ENCODE measurements at places on chromosomes 3 and 15.

GRCh38 chr3:133753779-133754164 is 7.6 kb downstream of the TF start:
- no peak for DNase-seq

DNA sequence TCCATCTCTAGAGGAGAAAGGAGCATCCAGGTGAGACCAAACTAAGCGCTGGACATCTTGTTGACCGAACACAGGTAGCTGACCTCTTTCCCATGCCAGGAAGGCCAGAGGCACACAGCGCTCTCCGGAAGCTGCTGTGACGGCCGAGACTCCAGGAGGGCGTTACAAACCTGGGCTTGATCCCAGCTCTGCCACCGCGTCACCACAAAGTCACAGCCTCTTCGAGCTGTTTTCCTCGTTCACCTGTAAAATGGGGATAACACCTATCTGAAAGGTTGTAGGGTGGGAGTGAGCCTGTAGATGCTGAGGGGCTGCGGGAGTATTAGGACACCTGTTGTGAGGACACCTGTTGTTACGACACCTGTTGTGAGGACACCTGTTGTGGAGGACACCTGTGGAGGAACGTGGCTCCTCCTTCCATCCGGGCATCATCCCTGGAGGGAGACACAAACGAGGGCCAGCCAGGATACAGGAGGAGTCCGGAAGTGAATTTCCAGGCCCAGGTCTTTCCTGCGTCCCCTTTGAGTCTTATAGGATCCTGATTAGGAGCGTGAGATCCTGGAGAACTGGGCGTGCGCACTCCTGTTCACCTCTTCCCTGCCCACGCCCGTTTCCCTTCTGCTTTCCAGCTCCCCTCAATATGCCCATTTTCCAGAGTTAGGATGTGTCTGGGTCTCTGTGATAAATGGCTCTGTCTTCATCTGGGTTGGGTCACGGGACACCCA is 2.3 kb upstream of the MUC4 start:
- DNase-seq: no peak

DNA sequence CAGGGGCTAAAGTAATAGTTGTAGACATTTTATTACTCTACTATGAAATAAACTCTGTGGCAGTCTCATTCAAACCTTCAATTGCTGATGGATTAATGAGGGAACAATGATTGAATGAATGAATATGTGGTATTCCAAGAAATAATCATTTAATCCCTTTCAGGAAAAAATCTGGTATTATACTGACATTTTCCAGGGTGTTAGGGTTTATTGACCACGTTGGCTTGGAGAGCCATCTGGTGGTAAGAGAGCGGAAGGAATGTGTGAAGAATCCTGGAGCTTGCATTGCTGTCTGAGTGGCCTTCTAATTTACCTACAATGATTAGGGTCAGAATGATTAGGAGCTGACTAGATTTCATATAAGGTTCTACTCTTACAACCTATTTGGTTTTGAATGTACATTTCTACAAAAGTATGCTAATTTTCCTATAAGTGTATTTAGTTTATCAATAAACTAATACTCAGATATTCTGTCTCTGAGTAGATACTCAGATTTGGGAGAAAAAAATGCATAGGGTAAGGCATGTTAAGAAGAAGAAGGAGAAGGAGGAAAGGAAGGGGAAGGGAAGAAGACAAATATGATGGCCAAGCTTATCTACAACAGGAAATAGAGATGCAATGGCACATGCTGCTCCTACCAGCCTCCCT is 249.9 kb downstream of the ROBO1 start:
- peak; percentile 17 for DNase-seq

- no peak for DNase-seq
Measured at GRCh38 chr15:90991587-90992285, 2.6 kb downstream of the PRC1 start.

GRCh38 chr3:136074546-136075170 is 109.1 kb downstream of the PPP2R3A start:
- DNase-seq: no peak

- DNase-seq: no peak
Measured at GRCh38 chr3:72395776-72396311, 452.4 kb downstream of the SHQ1 start.

DNA sequence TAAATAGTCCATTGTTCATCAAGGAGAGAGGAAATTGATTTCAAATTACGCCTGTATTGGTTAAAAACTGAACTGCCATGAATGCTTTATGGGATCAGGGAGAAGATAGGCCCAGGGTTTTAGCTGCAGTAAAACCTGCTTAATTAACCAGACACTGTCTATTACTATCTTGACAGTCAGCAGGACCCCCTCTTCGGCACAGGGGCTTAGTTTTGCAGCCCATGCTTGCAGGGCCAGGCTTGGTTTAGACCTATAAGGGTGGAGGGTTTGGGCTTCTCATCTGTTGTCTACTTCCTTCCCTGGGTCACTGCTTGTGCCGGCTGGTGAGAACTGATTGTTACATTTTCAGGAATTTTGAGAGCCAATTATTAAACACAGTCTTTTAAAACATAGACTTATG is 41.1 kb downstream of the PTPRG start:
- no peak for DNase-seq

GRCh38 chr15:64687688-64688087 is 87.7 kb downstream of the RBPMS2 start:
- no peak for DNase-seq

DNA sequence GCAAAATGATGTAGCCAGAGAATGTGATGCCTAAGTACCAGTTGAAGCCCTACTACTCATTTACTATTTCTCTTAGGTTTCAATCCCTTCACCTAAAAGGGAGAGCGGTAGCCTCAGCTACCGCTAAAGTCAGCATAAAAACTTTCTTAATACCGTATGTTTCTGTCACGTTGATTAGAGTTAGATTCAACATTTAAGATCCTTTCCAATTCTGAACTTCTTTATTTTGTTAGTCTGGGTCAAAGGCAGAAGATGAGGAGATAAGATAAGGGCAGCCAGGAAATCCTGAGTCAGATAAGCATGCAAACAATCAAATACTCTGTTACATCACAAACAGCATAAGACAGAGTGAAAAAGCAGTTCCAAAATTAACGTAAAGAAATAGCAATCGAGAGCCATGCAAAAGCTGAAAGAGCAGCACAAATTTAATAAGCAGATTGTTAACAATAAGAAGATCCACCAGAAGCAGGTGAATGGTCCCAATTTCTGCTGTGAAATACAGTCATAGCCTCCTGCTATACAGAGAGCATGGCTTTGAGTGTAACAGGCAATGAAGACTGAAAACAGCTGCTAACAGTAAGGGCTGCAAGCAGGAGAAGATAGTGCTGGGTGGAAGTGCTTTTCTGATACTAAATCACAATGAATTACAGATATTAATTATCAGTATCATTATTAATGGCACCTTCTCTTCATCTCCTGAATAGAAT is 3.0 kb downstream of the TMEM207 start:
- DNase-seq: no peak

- no peak for DNase-seq
Measured at GRCh38 chr3:98777801-98778220, 14.7 kb downstream of the ST3GAL6 start.

- no peak for DNase-seq
Measured at GRCh38 chr3:67018105-67018788, 20.1 kb downstream of the KBTBD8 start.

GRCh38 chr15:32132859-32133258 is 102.5 kb downstream of the CHRNA7 start:
- no peak for DNase-seq

DNA sequence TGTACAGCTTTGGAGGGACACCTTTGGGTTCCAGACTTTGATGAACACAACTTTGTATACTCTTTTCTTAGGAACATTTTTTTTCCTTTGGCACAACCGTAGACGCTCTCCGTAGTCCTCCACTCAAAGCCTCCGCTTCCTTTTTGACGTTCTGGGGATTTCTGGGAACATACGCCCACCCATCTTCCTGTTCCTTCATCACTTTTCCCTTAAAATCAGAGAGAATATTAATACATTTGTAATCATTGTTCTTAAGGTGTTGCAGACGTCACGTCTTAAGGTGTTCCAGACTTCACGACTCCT is 405 bp upstream of the SPG21 start:
- DNase-seq: peak; percentile 12

DNA sequence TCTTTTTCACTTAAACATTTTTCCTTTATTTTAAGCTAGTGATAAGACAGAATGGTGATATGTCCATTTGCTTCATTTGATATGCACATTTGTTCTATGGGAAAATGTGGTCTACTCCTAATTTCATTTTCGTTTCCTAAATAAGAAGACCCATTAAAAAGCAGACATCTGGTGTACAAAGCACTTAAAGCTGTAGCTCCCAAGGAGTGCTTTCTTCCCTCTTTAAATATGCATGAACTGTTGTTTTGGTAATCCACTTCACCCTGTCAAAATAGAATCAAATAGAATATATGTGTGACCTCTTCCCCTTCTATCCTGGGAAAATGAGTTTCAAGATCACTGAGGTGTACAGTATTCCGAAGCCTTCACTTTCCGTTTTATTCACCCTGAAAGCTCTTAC is 182.8 kb downstream of the ROBO2 start:
- no peak for DNase-seq

DNA sequence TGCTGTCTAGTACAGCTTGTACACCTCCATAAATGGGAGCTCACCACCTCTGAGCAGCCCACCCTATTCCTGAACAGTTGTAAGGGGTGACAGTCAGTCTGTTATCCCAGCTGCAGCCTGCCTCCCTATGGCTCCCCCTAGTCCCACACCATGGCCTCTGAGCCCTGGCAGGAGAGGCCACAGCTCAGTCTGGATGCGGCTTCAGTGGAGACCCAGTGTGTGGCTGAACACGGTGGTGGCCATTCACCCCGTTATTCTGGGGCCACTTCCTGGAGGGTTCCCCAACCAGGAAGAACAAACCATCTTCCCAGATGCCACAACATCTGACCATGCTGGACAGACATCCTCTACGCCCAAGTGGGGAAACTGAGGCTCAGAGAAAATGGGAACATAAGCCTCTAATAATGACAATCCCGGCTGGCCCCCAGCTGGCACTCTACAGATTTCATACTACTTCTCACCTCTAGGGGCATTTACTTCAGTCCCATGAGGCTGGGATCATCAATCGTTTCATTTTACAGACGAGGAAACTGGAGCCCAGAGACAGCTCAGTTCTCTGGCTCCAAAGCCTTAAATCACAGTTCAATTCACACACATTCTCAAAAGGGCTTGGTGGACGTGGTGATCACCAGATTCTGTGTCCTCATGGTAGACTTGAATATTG is 9.2 kb upstream of the GRIP2 start:
- no peak for DNase-seq

DNA sequence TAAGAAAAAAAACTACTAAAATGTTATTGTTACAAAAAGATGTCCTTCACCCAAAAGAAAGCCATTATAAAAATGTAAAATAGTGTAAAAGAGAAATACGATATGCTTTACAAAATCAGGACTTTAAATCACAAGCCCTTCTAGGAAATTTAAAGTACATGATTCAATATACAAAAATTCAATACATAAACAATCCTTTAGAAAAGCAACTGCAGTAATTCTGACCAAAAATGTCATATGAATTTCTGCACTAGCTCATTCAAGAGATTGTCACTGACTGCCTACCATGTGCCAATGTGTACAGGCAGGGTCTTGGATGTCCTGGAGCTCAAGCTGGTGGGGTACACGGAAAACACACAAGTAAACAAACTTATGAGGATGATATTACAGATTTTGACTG is 2.5 kb downstream of the MORC1 start:
- DNase-seq: no peak

DNA sequence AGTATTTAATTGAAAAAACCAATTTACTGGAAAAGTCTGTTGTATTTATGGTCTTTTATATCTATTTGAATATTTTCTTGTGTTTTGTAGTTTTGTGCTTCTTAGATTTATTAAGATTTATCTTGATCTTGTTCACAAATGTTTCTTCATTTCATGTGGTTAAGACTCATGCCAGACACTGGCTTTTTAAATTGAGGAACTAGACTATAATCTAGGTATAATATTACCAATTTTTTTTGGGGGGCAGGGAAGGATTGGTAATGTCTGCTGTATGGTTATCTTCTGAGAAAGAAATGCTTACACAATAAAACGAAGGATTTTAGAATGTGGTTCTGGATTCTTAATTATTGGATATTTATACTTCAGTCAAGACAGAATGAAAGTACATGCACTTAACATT is 24.9 kb downstream of the AP4E1 start:
- DNase-seq: no peak

DNA sequence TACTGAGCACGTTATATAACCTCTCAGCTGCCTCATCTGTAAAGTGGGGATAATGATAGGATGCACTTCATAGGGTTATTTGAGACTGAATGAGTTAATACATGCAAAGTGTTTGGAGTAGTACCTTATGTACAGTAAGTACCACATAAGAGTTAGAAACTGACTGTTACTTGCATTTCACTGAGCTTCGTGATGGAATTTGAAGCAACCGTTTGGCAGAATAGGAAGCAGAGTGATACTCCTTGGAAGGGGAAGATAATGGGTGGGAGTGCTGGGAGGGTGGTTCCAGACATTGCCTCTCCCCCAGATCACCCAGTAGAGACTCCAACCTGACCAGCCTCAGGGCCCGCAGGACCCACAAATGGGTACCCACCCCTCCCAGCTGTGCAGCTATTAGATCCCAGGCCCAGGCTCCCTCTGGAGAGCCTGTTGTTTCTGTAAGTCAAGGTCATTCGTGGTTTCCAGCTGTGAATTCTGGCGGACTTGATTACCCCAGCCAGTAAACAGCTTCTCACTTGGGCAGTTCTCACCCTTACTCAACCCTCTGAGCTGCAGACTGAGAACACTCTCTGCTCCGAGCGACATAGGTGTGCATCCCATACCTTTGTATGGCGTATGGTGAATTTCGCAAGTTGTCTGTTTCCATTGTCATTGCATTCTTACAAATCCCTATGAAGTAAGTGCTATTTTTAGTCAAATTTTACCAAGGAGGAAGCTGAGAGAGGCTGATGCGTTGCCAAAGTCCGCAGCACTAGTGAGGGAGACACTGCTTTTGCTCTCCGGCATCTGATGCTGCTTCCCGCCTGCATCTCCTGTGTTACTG is 11.1 kb downstream of the ALPK3 start:
- no peak for DNase-seq

DNA sequence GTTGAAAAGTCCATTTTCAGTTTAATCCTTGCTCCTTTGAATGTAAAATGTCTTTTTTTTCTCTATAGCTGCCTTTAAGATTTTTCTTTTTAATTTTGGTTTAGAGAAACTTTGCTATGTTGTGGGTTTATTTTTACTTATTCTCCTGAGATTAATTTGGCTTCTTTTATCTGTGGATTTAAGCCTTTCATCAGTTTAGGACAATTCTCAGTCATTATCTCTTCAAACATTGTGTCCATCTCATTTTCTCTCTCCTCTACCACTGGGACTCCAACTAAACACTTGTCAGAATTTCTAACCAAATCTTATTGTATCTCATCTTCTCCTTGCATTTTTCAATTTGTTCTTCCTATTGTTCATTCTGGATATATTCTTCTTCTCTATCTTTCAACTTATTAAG is 12.4 kb upstream of the ITGA11 start:
- no peak for DNase-seq

GRCh38 chr3:35871009-35871408 is 231.7 kb downstream of the ARPP21 start:
- DNase-seq: no peak

DNA sequence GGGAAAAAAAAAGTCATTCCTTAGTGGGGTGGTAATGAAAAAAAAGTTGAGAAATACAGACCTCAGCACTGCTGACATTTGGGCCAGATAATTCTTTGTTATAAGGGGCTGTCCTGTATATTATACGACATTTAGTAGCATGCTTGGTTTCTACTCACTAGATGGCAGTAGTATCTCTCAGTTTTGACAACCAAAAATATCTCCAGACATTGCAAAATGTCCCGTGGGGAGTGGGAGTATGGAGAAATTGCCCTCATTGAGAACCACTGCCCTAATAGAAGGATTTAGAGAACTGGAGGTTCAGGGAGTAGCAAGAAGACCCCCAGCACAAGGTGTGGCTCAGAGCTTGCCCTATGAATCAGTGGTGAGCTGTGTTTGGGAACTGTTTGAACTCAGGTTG is 28.6 kb upstream of the TEX264 start:
- DNase-seq: no peak

Measured in HTR-8/SVneo (cell line).